C1 segment of cervical spinal cord (tissue), 14 donors: ENCODE measurements at places on chromosomes 6 and 20.

- DNase-seq = no peak
These were observed 87.6 kb downstream of the ERMARD start for GRCh38 chr6:169839029-169839481.

DNA sequence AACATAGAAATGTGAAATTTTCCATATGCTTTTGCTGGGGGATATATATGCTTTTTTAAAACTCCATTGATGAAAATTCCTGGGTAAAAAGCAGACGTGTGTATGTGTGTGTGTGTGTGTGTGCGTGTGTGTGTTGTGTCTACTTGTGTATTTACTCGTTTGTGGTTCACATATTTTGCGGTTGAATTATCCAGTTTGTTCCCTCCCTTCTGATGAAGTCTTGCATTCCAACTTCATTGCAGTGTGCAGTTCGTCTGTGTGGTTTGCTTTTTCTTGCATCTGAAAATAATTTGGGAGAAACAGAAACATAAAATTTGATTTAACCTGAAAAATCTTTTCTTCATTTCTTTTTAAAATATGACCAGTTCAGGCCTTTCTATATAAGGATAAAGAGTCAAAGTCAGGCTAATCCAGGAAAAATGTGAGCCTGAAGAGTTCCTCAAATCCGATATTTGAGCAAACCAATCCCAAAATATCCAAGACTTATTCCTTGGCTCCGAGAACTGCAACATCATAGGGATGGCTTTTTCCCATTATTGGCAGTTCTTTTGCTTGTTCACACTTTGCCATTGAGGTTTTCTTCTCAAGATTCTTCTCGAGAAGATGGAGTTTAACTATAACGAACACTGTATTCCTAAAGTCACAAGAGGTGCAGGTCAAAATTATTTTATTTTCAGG is 202.2 kb upstream of the CCN2 start:
- DNase-seq = no peak

GRCh38 chr6:14912226-14912625 is 333.6 kb upstream of the JARID2 start:
- DNase-seq = no peak

GRCh38 chr6:52539607-52540006 is 37.3 kb downstream of the TRAM2 start:
- DNase-seq = no peak

- no peak for DNase-seq
These were observed 279.6 kb upstream of the JARID2 start for GRCh38 chr6:14966096-14966905.

DNA sequence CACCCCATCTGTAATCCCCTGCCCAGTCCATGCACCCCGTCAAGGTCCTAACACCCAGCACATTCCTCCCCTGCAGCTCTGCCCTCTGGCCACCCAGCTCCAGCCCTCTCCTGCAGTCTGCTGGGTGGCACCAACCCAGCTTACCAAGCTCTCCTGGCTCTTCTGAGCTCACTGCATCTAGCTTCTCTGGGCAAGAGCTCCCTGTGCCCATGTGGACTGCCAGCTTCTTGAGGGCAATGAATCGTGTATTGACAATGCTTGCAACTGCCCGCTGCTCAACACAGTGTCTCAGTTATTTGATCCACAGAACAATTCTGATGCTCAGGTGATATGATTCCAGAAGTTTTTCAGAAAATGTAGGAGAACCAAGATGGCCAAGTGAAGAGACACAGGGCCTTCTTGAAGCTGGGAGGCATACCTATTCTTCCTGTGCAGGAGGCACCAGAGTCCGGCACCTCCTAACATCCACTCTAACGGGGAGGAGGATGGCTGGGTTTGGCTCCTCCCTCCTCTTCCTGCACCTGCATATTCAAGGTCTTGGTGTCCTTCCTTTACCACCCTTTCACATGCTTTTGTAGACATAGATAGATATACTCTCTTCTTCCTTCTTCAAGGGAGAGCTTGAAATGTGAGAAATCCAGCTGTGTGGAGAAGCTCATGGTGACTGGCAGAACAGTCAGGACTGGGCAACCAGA is 85.6 kb downstream of the TRERF1 start:
- DNase-seq = no peak

DNA sequence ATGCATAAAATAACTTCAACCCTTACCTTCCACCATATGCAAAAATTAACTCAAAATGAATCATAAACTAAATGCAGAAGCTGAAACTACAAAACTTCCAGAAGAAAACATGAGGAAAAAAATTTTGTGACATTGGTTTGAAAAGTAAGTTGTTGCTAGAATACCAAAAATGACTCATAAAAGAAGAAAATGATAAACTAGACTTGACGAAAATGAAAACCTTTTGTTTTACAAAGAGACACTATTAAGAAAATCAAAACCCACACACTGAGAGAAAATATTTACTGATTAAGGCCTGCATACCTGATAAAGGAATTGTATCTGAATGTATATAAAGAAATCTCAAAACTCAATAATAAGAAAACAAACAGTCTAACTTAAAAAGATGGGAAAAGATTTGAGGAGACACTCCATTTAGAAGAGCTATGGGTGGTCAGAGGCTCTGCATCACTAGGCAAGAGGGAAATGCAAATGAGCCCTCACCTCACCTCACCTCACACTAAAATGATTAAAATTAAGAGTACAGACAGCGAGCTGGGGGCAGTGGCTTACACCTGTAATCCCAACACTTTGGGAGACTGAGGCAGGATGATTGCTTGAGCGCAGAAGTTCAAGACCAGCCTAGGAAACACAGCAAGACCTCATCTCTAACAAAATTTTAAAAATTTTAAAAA is 97.6 kb upstream of the CST7 start:
- DNase-seq = no peak

DNA sequence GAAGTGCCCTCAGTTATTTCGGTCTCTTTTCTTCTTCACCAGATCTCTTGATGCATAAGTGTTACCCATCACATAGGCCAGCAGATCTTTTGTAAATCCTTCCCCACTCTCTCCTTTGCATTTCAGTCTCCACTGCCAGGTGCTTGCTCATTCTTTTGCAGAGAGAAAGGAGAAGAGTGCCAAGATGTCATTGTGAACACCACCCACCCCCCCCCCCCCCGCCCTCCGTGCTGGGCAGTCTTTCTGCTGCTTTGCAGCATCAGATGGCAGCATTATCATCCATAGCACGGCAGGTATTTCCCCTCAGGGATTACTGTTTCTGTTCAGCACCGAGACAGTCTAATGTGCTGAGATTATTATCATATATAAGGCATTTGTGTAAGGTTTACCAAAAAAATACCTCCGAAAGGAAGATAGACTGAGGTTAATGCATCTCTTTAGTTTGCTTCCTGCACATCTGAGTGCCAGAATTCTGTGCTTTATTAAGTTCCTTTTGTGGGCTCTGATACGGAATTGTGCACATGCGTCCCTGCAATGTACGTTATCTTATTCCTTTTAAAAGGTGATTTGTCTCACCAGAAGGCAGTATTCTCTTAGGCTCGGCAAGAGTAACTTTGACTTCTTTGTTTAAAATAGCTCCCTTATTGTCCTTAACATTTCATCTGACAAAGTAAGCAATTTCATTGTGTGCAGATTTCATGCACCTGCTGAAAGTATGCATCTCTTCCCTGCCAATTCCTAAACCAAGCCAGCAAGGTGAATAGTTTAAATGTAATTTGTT is 128.8 kb downstream of the PHACTR1 start:
- no peak for DNase-seq

GRCh38 chr6:97882755-97883154 is 599.7 kb upstream of the MMS22L start:
- DNase-seq = no peak

DNA sequence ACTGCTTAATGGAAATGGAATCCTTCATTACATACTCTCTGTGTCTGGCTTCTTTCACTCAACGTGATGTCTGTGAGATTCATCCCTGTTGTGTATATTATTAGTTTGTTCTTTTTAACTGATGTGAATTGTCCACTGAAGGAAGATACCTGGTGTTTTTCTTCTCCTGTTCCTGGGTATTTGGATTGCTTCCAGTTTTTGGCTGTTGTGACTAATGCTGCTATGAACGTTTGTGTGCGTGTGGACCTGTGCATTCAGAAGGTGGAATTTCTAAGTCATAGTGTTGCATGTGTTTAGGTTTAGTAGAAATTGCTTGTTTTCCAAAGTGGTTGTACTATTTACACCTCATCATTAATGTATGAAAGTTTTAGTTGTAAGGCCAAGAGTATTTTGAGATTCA is 3.8 kb downstream of the TULP4 start:
- no peak for DNase-seq

DNA sequence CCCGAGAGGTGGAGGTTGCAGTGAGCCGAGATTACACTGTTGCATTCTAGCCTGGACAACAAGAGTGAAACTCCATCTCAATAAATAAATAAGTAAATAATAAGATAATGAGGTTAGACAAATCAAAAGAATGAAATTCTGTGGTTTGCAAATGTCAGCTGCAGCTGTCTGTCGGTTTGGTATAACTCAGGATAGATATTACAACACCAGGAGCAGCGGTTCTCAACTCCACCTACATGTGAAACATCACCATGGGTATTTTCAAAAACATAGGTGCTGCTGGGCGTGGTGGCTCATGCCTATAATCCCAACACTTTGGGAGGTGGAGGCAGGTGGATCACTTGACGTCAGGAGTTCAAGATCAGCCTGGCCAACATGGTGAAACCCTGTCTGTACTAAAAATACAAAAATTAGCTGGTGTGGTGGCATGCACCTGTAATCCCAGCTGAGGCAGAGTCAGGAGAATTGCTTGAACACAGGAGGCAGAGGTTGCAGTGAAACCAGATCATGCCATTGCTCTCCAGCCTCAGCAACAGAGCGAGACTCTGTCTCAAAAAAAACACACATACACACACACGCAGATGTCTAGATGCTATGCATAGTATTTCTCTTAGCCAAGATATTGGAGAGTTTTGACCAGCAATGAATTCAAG is 126.1 kb upstream of the LAMP5 start:
- DNase-seq = no peak

DNA sequence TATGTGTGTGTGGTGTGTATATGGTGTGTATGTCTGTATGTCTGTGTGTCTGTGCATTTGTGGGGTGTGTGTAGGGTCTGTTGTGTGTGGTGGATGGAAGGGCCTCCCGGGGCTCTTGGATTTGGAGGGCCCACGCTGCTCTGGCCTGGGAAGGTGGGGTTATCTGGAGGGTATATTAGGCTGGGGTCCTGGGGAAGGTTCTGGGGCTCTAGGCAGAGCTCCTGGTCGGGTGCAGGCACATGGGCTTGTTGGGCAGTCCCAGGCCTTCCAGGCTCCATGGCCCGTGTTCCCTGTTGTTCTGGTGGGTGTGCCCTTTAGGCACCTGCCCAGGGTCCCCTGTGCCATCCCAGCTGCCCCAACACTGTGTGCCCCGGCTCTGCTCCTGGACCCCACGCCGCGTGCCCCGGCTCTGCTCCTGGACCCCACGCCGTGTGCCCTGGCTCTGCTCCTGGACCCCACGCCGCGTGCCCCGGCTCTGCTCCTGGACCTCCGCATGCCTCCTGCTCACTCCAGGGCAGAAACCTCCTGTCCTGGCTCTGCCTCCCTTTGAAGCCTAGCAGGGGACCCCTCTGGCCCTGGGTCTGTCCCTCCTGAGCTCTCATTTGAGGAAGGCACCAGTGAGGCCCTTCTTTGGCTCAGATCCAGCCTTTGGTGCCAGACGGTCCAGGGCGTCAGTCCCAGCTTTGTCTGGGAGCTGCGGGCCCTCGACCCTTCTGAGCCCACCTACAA is 10.2 kb upstream of the MYT1 start:
- DNase-seq = no peak

- DNase-seq = no peak
These were observed 75.2 kb downstream of the MAP3K5 start for GRCh38 chr6:136716917-136717715.

DNA sequence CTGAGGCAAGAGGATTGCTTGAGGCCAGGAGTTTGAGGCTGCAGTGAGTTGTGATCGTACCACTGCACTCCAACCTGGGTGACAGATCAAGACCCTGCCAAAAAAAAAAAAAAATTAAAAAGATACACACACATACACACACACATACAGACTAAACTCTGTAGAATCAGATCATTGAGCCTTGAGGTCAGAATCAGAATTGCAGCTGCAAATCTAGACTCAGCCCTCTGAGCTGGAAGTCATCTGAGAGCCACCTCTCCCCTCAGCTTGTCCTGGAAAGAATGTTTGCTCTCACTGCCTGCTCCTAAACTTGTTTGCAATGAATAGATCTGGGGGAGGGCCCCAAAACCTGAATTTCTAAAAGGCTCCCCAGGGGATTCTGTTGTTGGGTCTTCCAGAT is 41.4 kb upstream of the ANGPT4 start:
- DNase-seq = no peak

DNA sequence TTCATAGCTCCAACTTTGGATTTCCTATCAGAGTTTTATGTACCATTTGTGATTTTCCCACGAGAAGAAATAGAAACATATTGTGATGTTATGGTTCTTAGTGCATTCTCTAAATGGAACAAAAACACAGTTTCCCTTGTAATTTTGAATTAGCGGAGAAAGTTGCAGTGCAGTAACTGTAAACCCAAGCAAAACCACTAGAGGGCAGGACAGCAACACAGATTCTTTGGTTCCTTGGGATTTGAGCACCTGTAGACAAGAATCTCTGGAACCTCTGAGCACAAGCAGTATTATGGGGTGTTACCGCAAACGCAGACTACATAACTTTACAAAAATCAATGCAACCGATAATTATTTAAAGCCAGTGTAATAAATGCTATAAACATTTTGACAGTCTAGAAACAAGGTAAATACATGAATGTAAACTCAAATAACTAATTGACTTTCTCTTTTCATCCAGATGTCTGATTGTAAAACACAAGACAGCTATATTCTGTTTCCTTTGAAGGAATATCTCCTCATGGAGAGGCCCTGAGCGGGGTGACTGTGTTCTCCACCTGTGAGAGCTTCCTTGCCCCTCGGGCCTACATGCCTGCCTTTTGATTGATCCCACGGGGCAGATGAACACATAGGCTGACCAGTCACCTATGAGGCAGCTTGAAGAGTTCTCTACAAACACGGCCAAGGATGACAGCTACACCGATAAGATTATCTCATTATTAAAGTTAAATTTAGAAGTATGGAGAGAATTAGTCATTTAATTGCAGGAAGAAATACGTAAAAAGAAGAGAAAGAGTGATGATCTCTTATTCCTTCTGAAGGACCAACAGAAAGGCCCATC is 67.5 kb upstream of the COL21A1 start:
- DNase-seq = no peak

GRCh38 chr6:51147756-51148155 is 329.1 kb downstream of the TFAP2B start:
- DNase-seq = no peak

DNA sequence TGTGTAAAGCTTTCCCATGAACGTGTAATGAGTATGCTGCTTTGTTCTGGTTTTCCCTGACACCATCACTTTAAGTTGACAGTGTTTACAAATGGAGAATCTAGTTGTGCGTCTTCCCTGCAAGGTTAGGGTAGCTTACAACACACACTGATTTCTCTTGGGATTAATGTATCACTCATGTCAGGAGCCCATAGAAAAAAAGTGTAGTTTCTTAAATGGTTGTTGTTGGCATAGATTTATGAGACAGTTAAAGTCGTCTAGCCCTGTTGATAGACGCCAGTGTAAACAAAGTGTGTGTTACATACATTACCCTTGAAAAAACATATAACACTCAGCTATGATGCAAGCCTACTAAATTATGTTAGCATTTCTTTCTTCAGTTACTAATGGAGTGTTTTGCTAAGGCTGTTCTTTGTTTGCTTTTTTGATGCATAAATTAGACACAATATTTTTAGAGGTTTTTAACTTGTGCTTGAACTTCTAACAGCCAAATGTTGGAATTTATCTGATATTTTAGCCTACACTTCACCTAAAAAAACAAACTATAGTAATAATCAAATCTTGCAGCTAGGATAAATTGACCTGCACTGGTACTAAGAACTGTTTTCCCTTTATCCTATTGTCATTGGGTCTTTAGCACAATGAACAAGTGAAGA is 88.6 kb downstream of the RNF217 start:
- DNase-seq = no peak
